ENCODE measurements at places on chromosomes 4 and X.

GRCh38 chr4:101128473-101128872, 218.9 kb downstream of the PPP3CA start:
- no peak for DNase-seq

- DNase-seq = no peak
Measured at GRCh38 chr4:74919783-74920182, 13.1 kb upstream of the PARM1 start.

DNA sequence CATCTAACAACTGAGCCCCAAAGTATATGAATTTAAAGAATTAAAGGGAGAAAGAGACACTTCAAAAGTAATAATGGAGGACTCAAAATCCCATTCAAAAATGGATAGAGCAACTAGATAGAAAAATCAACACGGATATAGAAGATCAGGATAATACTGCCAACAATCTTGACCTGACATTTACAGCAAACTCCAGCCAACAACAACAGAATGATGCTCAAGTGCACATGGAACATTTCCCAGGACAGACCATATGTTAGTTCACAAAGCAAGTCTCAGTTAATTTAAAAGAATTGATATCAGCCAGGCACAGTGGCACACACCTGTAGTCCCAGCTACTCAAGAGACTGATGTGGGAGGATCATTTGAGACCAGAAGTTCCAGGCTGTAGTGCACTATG, 72.0 kb upstream of the SMARCAD1 start:
- DNase-seq = no peak

GRCh38 chr4:70701271-70701670, 12.9 kb downstream of the UTP3 start:
- DNase-seq = no peak

- no peak for DNase-seq
Measured at GRCh38 chr4:42881253-42881652, 11.3 kb upstream of the GRXCR1 start.

- DNase-seq = no peak
Measured at GRCh38 chr4:40484346-40485090, 145.1 kb downstream of the RBM47 start.

DNA sequence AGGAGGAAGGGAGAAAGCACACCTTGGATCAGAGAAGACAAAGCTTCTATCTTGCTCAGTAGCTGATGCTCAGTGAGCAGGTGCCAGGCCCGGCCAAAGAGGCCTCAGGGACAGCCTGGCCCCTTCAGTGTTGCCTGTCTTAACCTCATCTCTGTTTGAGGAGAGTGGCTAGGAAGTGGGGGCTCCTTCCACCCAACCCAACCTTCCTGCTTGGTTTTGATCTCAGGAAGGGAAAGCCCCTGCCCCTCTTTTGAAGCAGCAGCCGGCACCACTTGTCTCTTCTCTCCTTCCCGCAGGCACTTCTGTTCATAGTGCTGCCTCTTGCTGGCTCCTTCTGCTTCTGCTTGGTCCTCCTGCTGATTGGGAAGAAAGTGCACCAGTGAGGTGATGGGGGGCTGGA, 2.4 kb upstream of the AFF2 start:
- DNase-seq = no peak

- DNase-seq = no peak
Measured at GRCh38 chrX:21408788-21409187, 34.6 kb downstream of the CNKSR2 start.

DNA sequence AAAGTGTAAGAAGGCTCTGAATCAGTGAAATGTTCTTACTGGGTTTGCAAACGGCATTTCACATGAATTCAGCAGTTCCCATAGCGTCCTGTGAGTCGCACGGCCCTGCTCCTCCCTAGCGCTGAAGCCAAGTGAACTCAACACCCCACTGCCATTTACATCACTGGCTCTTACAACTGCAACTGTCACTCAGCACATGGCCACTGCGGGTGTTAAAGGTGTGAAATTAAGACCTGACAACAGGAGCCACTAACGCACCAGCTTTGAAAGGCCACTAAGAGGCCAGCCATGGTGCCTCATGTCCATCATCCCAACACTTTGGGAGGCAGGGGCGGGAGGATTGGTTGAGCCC, 31.7 kb downstream of the RNF212 start:
- DNase-seq = no peak

DNA sequence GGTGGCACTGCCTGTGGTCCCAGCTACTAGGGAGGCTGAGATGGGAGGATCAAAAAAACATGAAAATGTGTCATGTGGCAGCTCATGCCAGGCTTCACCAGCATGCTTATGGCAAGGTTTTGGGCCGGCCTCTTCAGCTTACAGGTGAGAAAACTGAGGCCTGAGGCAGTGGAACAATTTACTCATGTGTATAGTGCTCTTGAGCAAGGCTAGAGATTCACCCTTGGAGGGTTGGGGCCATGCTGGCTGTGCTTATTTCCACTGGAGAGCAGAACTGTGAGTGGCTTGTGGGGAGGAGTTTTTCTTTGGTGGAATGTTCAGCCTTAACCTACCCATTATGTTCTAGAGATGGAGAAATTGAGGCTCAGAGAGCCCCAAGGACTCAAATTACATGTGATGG, 31.8 kb downstream of the NSD2 start:
- no peak for DNase-seq

- no peak for DNase-seq
Measured at GRCh38 chr4:129043523-129043922, 49.8 kb downstream of the SCLT1 start.

- DNase-seq = no peak
Measured at GRCh38 chr4:172808196-172808595, 360.4 kb upstream of the GALNT7 start.

GRCh38 chrX:16119353-16120220, 3.8 kb upstream of the GRPR start:
- no peak for DNase-seq

- DNase-seq = no peak
Measured at GRCh38 chr4:59222221-59222620, 1977.9 kb upstream of the ADGRL3 start.

- no peak for DNase-seq
Measured at GRCh38 chrX:114075073-114075673, 508.7 kb upstream of the HTR2C start.

GRCh38 chr4:184318852-184319251, 101.2 kb upstream of the ENPP6 start:
- DNase-seq = no peak

- DNase-seq = no peak
Measured at GRCh38 chrX:25805744-25806143, 332.4 kb upstream of the MAGEB18 start.

DNA sequence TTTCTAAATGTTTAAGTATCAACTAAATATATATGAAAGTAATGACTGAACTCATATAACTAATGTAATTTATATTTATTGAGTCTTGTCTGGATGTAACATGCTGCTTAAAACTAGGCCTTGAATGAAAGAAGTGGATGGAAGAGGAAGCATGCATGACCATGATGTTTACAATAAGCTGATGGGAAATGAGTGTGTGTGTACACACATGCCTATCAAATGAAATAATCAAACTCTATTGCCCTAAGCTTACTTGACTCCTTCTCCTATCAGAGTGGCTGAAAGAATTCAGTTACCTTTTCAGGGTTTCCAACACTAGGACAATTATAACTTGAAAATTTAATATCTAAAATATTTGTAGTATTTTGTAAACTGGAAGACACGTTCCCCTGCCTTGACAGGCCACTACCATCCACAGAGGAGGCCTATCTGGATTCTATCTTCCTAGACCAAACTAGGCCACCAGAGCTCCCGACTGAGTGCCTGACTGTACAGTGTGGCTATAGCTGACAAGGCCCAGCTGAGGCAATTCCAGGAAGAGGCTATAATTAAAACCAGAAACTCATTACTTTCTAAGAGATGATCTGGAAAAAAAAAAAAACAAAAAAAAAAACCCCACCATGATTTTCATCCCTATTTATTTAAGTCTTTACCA, 7.6 kb downstream of the ARSJ start:
- no peak for DNase-seq

DNA sequence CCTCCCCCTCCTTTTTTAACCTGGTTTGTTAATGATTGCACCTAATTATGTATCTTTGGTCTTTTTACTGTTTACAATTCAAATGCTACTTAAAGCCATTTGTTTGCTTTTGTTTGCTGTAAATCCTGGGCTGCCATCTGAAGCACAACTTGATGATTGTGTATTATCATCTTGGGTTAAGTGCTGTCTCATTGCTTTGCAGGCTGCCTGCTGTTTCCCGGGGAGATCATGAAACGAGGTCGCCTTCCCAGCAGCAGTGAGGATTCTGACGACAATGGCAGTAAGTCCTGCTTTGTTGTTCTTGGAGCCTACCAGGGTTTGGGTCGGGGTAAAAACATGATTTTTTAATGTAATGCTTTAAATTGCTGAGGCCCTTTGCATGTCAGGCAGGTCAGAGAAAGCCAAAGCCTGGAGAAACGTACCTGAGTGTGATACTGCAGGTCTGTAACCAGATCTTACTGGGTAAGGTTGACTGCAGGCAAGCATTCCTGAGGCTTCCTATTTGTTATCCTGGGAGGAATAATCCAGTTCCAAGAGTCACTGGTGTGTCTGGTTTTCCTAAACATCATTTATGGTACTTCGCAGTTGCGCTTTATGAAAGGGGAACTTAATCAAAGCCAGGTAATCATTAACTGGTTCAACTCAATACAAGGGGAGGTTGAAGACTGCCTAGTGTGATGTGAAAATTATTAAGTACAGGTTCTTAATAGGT, 22.2 kb downstream of the JADE1 start:
- no peak for DNase-seq

DNA sequence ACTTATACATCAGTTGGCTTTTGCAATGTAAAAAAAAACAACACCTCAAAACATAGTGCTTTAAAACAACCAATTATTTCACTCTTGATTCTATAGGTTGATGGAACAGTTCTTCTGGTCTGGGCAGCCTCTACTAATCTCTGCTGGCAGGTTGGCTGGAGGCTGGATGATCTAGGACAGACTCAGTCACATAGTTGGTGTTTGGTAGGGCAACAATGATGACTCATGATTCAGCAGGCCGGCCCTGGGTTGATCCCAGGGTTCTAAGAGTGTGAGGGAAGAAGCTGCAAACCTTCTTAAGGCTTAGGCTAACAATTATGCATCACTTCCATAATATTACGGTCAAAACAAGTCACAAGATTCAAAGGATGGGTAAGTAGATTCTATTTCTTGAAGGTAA, 558.2 kb downstream of the ZNF674 start:
- no peak for DNase-seq

GRCh38 chrX:99603091-99603814, 806.8 kb downstream of the PCDH19 start:
- no peak for DNase-seq

DNA sequence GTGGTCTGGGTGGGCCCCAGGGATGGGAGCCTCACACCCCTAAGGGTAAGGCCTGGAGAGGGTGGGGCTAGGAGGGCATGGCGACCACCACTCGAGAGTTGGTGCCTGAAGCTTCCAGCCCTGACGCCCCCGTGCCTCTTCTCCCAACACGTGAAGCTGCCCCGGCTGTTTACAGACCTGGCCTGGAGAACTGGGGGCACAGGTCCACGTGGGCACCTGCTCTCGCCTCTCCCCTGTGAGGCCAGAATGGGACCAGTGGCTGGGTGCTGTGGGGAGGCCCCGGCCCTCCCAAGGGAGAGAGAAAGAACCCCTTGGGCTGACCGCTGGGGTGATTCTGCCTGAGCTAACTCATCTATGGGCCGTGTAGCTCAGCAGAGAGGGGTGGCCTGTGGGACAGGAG, 15.5 kb downstream of the NAT8L start:
- no peak for DNase-seq

GRCh38 chrX:69021141-69021960, 143.9 kb downstream of the PJA1 start:
- no peak for DNase-seq

DNA sequence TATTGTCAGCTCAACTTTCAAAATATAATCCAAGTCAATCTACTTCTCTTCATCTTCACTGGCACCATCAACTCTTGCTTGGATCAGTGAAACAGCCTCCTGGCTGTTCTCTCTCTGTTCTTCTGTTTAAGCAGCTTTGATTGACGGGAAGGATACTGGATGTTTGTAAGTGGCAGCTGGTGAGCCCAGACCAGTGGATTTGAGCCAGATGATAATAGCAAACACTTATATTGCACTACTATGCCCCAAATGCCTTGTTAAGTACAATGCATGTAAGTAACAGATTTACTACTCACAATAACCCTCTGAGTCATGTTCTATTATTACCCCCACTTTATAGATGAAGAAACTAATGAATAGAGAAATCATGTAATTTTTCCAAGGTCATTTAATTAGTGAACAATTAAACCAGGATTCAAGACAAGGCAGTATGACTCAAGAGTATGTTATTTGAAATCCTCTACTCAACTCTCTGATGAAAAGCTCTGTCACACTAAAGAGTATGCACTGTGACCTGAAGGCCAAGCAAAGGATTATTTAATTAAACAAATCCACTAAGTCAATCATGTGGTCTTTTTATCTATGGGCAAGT, 44.8 kb downstream of the SPANXN3 start:
- no peak for DNase-seq

DNA sequence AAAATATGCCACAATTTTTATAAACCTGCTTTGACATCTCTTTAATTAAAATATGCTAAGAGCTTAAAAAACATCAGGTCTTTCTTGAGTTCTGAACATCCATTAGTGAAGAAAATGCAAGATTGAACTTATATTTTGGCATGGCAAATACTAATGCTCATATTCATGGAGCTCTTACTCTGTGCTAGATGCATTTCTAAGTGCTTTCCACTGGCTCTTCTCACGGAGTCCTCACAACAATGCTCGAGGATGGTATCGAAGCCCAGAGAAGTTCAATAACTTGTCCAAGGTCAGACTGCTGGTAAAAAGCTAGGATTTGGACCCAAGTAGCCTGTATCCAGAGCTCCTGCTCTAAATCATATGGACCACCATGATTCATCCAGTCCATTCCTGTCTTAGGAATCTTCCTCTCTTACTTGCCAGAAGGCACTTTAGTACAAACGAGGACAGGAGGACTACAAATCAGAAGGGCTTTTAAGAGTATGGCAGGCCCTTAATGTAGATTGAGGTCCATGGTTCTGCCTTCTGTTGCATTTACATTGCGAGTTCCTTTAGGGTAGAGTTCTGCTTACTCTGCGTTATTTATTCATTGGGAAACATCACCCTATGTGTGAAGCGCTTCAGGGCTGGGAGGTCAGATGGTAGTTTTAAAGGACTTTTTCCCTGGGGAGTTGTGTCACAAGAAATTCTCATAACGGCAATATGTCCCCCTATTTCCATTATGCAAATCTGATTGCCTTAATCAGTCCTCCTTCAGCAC, 199.2 kb downstream of the RASL11B start:
- no peak for DNase-seq

GRCh38 chr4:37236165-37236564, 8.4 kb upstream of the NWD2 start:
- DNase-seq = no peak

DNA sequence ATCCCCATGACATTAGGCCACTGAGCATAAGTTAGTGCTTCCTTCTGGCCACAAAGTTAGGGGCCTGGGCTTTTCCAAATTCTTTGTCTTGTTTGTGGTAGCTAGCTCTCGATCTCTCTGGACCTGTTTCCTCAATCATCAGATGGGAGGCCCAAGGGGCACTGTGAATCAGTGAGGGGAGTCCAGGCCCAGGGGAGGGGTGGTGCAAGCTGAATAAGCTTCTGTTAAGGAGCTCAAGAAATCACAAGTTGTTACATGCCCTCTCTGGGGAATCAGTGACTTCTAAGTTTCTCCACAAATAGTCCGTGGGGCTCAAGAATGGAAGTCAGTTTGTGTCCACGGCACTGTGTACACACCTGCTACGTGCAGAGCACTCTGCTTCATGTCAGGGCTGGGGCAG, 15.1 kb downstream of the AWAT2 start:
- no peak for DNase-seq

- DNase-seq = no peak
Measured at GRCh38 chr4:18366892-18367291, 345.3 kb upstream of the LCORL start.
